Fibroblast of the conjunctiva (primary cell): ENCODE measurements at places on chromosomes 5 and 9.

DNA sequence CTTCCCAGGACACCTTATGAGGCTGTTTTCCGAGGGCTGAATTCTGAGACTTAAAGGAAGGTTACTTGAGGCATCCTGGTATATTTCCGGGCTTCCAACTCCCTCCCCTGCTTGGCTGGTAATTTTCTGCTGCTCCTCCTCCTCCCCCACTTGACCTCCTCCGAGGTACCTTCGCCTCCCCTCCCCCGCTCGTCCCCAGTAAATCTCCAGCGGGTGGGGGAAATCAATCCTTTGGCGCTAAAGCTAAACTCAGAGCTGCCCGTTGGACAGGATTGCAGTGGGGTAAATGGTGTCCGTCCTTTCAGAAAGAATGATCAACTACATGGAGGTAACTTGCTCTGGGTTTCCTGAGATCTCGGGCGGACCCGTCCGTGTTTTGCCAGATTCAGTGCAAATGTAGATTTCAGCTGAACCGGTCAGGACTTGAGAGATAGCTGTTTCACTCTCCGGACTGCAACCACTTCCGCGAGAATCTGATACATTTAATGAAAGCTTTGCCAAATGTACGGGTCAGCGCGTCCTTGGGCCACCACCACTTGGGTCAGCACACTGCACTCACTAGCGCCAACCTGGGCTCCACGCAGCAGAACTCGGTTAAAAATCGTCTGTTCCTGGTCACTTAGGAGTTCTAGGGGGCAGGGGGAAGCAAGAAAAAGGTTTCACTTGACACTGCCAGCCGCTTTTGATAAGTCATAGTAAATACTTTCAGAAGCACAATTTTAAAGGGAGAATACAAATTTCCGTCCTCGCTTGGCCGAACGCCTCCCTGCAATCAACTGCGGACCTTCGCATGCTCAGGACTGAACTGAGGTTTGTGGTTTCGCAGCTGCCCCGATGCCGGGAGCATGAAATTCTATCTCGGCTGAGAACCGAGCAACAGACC, 4.6 kb upstream of the ISL1 start:
- no peak for DNase-seq

GRCh38 chr5:25489834-25490538, 845.2 kb upstream of the CDH10 start:
- DNase-seq: no peak

DNA sequence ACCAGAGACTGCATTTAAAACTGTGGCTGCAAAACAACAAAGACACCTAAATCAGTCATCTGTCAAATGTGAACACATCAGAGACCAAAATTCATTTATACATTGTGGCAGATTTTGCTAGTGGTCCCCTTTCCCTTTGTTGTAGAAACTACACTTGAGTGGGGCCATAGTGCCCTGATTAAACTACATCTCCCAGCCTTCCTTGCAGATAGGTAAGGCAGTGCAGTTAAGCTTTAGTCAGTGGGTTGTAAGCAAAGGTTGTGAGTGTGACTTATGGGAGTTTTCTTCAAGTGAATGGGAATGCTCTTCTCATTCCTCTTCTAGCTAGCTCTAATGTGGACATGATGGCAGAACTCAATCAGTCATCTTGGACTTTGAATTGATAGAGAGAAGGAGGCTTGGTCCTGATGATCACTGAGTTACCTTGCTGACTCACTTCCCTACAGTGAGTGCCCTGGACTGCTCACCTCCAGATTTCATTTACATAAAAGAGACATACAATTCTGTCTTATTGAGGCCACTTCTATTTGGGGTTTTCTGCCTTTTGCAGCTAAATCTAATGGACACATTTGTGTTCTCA, 35.2 kb upstream of the SPARC start:
- DNase-seq: no peak

GRCh38 chr9:31210978-31211570, 1173.4 kb upstream of the ACO1 start:
- DNase-seq: no peak

DNA sequence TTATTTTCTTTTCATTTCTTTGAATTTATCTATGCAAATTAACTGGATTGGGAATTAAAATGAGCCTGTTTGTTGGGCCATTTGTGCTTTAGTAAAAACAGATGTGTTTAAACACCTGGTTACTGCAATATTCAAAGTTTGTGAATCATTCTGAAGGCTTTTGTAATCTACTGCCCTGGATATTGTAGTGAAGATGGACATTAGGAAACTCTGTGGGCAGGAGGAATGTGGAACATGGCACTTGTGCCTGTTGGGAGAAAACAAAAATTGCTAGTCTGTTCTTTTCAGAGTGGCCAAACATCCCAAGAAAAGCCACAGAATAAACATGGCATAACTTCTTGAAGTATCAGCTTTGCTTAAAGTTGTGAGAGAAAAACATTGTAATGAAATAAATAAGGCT, 40.8 kb downstream of the CHSY3 start:
- peak; percentile 26 for DNase-seq

DNA sequence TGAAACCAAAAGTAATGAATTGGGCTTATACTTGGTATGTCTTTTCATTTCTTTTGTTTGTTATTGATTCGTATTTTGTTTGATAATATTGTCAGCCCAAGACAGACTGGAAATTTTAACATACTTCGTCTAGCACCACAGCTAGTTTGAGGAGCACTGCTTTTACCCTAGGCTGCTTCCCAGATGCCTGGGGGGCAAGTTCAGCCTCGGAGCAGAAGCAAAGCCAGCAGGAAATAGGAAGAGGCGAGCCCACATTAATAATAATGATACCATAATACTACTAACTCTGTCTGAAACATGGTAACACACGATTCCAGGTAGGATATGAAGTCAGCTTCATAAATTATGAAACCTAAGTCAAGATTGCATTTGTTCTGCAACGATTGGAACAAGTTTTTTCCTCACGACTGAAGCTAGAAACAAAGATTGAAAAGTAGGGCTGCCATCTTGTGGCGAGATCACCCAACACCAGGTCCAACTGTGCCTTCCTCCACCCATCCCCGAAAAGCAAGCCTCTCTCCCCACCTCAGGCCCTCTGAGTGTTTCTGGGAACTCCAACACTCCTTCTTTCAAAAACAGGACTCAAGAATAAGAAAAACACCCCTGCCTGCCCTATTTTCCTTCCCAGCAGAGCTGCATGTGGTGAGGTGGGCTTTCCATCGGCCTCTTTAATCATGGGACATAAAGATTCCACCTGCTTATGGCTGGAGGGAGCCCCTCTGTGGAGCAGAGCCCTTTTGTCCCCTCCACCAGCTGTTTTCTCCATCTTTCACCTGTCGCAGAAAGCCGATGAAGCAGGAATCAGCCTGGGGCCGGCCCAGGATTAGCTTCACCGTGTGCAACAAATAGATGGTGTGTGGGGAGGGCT, 236.4 kb downstream of the CAAP1 start:
- no peak for DNase-seq

DNA sequence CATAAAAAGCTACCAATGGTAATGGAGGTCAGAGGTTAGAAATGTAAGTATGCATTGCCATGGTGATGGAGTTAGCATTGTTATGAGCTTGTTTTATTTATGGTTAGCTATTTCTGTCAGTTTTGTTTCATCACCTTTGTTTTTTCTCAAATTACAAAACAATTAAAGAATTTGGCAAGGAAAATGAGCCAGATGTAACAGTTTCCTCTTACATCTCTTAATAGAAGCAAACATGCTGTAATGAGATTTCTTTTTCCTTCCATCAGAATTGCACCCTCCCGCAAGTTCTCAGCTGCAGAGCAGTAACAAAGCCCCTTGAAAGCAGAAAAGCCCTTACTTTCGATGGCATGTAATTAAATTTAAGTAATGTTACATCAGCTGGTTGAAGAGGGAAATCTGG, 233.0 kb downstream of the SGCD start:
- DNase-seq: no peak

GRCh38 chr9:91958174-91958573, 8.1 kb upstream of the ROR2 start:
- DNase-seq: no peak

DNA sequence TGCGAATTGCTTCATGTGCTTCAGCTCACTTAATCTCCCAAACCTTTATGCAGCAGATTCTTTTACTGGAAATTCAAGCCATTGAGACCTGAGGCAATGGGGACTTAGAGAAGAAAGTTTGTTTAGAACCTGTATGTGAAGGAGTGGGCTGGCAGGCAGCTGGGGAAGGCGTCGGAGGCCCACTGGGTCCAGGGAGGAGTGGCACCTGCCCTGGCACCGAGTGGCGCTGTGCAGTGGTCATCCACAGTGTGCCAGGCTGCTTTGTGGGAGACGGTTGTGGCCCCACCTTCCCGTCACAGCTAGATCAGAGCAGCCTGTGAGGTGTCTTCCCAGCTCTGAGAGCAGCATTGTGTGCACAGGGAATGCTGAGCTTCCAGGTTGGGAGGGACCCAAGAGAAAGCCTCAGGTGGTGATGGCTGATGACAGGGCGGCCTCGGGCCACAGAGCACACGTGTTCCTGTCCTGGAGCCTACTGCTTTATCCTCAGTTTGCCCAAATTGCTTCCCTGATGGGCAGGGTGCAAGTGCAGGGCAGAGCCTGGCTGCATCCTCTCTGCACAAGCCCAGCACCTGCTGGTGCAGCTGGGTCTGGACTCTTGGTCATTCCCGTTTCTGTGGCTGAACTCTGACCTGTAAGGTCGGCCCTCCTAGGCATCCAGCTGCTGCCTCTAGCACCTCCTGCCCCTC, 175.2 kb downstream of the CACNA1B start:
- no peak for DNase-seq

GRCh38 chr5:127003798-127004495, 26.4 kb downstream of the MARCHF3 start:
- no peak for DNase-seq

- DNase-seq: no peak
Observed at GRCh38 chr9:129567842-129568559, 52.9 kb downstream of the C9orf50 start.

- DNase-seq: no peak
Observed at GRCh38 chr9:38622288-38622674, 1.9 kb upstream of the ANKRD18A start.

DNA sequence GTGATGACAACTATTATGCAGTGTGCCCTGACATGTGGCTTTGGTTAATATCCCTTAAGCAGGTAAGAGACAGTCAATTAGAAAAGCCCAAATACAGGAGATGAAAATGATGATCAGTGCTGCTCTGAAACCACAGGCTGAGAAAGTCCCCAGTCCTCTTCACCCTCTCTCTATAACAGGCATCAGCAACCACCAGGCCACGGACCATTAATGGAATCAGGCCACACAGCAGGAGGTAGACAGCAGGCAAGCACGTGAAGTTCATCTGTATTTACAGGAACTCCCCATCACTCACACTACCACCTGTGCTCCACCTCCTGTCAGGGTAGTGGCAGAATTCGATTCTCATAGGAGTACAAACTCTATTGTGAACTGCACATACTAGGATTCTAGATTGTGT, 591.6 kb upstream of the CYLC2 start:
- no peak for DNase-seq

DNA sequence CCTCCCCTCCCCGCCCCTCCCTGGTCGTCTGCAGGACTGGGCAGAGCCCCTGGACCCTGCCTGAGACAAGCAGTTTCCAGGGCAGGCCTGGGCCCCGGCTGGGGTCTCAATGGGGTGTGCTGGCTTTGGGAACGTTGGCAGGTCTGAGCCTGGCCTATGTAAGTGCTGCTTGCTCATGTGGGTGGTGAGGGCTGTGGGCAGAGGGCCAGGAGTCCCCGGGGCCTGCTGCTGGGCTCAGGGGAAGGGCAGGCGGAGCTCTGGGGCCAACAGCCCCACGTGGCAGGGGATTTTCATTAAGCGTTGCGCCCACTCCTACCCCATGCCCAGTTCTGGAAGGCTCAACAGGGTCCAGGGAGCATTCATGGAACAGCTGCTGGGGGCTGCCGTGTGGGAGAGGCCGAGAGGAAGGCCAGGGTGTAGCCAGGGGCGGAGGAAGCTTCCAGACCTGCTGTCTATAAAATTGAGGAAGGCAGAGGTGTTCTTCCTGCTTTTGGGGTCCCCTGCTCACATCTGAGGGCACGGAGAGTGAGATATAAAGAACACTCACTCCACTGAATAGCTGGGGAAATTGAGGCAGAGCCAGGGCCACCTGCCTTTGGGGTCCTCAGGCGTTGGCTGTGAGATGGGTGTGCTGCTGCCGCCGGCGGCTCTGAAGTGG, 32.5 kb downstream of the RXRA start:
- no peak for DNase-seq

GRCh38 chr9:25752398-25752797, 74.2 kb upstream of the TUSC1 start:
- DNase-seq: no peak

GRCh38 chr9:15180124-15180523, 126.9 kb downstream of the TTC39B start:
- DNase-seq: no peak

DNA sequence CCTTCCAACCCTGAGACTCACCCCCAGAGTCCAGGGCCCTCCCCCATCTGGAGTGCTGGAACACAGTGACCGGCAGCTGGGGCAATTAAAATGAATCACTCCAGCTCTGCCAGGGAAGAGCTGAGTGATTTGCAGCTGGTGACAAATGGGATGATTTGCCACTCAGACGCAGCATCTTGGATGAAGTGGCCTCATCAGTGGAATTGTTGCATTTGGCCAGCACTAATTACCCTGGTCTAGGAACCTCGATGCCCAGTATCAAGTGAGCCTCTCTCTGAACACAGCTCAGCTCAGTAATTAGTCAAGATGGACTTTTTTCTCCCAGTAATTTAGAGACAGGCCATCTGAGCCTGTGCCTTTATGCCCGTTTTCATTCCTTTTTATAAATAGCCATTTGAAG, 259.5 kb downstream of the GRIA1 start:
- DNase-seq: no peak

DNA sequence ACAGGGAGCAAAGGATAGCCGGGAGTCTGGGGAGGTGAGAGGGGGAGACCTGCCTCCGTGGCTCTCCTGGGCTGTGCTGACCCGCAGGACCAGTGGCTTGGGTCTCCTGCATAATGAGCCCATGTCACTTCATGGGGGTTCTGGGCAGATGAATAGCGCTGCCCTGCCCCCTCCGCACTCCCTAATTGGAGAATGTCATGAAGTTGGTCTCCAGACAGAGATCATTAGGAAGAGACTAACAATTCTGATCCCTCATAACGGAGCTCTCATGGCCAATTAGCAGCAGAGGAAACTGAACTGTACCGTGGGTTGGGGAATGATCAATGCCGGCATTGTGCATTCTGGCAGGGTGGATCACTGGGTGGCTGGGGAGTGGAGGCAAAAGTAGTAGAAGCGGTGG, 186.1 kb downstream of the FSTL4 start:
- no peak for DNase-seq

DNA sequence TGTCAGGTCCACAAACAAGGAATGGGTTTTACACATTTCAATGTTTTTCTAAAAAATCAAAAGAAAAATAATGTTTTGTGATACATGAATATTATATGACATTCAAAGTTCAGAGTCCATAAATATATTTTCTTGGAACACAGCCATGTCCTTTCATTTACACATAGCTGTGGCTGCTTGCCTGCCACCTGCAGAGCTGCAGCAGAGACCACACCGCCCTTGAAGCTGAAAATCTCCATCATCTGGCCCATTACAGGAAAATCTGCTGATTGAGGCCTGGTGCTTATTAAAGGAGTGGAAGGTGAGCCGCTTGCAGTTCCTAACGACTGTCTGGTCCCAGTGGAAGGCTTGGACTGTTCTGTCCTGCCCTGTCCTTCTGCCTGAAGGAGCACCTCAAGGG, 232.6 kb upstream of the ADAMTS16 start:
- no peak for DNase-seq

- no peak for DNase-seq
Observed at GRCh38 chr9:132984202-132985070, 5.9 kb downstream of the GFI1B start.

- no peak for DNase-seq
Observed at GRCh38 chr9:316382-316965, 101.8 kb downstream of the DOCK8 start.
